Mesothelial cell of epicardium (in vitro differentiated cells): ENCODE measurements at places on chromosomes 16 and 17.

DNA sequence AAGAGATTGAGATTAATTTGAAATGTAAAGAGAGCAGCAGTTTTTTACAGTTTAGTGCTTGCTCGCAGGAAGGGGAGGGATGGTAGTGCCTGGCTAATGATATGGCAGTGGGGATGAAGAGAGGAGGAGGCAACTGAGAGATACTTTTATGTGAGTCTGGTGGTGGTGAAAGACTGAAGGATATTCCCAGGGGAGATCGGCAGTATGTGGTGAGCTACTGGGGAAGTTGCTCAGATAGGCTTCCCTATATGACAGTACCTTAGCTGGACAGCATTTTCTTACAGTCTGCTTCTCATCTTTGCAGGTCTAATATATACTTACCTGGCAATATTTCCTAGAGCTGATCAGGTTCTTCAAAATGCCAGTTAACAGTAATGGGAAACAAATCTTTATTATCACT lies 8.6 kb downstream of the CEP95 start:
- DNase-seq, result no peak

GRCh38 chr17:63700528-63701455 lies 867 bp upstream of the LIMD2 start:
- peak; percentile 50 for DNase-seq

DNA sequence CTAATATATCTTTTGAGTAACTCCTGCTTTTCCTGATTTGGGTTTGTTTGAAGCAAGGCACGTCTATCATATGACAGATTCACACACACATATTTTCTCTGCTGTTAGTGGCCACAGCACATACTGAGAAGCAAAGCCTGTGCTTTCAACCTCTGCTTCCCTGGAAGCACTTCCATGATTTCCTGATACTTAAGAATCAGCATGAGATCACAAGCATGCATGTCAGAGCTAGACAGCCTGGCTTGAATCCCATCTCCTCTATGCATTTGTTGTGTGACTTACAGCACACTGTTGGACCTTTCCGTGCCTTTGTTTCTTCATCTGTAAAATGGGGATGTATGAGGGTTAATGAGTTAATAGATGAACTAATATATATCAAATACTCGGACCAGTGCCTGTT lies 151.1 kb upstream of the NOL11 start:
- DNase-seq, result no peak

DNA sequence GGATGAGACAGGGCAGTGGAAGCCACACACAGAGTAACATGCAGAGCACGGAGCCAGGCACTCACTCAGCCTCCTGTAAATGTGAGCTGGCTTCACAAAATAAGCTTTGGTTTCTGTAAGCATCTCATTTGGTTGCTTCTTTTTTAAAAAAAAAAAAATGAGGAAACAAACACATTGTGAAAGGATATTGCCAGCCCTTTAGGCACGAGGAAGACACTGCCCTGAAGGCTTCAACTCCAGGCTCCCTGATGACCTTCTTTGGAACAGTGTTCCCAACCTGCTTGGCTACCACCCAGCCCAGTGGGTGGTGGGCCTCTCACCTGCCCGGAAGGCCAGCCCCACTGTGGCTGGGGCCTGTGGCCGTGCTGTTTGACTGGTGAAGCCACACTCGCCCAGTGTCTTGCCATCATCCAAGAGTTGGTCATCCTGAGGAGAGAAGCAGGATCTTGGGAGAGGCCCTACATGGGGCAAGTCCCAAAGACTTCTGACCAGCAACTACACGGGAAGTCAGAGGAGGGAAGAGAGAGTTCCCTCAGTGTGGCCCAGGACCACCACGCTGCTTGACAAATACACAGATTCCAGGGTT lies 1.9 kb downstream of the ELOB start:
- no peak for DNase-seq

DNA sequence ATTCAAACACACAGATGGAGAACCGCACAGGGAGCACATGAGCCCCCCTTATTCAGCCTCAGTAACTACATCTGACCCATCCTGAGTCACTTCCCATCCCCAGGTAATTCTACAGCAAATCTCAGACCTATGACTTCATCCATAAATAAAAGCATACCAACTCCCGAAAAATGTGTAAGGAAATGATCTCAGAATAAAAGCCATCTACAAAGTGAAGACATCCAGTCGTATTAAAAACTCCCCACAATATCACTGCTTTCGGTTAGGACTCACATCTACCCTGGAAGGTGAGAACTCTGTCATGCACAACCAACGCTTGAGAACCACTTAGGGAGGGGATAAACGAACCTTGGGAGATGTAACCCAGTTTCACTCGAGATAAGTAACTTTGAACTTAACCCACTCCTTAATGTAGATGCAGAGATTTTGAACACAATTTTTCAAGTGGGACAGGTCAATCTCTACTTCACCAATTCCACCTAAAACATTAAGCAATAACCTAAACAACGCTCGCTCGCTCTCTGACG lies 1.3 kb downstream of the USP36 start:
- DNase-seq, result no peak

DNA sequence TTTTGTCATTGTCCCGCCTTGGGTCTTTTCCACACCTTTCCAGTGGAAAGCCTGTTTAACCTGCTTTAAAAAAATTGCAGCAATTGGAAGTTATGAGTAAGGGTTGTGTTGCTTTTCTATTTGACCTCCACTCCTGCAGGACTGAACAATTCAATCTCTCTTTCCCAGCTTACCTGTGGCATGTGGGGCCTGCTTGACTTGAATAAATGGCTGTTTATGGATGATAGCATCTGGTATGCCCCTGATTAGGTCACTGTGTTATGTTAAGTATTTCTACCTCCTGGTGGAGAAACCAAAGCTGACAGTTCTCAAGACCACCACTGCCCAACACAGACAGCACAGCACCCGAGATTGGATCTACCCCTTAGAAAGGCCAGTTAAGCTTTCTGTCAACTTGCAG lies 64.8 kb upstream of the NOG start:
- DNase-seq, result no peak

DNA sequence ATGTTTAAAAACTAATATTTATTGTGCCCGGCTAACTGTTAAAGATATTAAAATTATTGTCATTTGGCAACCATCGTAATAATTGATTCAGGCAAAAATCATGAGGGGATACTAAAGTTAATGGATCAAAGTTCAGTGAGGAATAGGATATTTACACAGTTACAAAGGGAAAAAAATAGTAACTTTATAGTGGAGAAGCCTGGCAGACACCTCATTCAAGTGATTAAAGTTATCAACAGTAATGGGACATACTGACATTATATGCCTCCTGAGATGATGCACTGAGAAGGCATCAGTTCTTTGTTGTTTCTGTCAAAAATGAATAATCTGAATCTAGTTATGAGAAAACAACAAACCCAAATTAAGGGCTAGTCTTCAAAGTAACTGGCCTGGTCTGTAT lies 77.1 kb downstream of the NLK start:
- no peak for DNase-seq
